Mesenteric fat pad (tissue), 1 donor: ENCODE measurements at places on chromosomes 16 and 17. TPM values are rescaled to one million over a fixed set of nuclear protein-coding genes. Genes with fewer than 3 reads are reported as not detected.

CLDN6 gene
- total RNA-seq, result not detected

GRB7 gene
- total RNA-seq, result 0.29 TPM

LAT gene
- total RNA-seq, result 4.1 TPM

TBC1D3L gene
- 5.5 TPM for total RNA-seq

HMOX2 gene
- 84.1 TPM for total RNA-seq

CBX2 gene
- total RNA-seq, result 2.9 TPM

RHBDF1 gene
- total RNA-seq, result 30.0 TPM

LHX1 gene
- total RNA-seq, result not detected

MYH8 gene
- total RNA-seq, result not detected

DNA sequence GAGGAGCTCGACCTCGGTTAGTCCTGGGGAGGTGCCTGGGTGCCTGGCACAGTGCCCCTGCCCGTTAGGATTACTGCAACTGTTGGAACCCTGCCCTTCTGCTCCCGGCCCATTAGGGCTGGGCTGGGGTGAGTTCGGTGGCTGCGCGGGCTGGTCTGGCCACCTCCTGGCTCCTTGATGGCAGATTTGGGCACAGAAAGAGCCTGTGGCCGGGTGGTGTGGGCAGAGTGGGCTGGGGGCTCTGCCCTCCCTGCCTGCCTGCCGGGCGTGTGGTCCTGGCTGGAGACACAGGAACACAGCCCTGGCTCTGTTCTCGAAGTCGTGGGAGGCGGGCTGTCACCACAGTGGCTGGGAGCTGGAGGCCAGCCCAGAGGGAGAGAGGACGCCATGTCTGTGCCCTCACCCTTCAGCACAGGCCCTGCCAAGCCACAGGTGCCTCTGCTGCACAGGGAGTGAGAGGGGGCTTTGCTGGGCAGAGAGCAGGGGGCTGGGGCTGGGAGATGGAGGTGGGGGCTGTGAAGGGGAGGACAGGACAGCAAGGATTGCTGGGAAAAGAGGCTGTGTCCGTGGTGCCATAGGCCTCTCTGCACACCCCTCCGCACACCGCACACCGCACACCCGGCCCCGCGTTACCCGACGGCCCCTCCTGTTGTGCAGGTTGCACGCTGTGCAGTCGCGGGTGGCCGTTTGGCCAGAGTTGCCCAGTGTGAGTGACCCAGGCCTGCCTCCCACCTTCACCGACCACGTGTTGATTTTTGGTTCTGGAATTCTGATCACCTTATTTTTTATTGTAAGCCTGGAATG lies 236.6 kb upstream of the GSE1 start:
- DNase-seq, result no peak

- DNase-seq, result no peak
Measured at GRCh38 chr17:43468691-43469139, 15.1 kb upstream of the DHX8 start.

DNA sequence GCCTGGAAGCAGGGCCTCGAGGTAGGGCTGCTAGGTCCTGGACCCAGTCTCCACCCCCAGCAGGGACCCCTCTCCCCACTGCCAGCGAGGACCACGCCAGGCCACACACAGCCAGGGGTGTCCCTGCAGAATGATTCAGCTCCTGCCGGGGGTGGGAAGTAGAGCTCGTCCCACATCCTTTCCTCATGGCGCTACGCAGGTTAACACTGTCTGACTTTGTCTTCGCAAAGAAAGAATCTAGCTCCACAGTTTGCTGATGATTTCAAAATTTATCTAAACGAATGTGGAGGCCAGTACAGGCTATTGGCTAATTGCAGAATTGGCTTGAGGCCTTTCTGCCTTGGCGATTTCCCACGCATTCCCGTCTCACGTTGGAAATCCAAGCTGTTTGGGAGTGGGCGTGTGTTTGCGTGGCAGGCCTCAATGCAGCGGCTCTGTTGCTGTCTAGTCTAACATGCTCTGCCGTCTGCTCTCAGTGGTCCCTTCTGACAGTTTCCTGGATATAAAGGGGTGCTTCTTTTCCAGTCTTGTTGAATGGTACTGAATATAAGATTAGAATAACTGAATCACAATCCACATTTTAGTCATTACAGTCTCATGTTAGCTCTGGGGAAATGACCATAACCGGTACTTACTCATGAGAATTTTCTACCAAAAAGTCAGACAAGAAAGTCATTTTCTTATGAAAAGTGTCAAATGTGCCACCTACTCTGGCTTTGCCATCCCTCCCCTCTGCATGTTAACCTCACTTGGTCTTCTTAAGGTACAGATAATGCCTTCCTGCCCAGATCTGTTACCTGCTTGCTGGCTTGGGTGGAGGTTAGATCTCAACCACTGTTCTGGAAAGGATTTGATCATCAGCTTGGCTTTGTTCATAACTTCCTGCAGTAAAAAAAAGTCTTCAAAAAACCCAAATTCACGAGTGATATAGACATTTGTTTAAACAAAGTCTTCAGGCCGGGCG lies 252.4 kb downstream of the NTN1 start:
- DNase-seq, result no peak

DNA sequence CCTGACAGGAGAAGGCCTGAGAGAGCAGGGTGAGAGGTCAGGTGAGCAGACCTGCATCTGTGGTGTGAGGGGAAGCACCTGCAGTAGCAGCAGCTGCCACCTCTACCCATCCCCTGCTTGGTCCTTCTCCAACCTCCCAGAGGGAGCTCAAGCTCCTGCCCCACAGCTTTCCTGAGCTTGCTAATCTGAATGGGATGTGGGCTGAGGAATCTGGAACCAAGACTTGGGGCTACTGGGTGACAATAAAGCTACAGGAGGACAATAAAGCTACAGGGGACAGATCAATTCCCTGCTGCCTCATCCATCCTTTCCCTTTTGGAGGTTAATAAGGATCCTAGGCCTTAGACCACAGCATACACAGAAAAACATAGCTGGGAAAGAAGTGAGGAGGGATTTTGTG lies 4.9 kb upstream of the TBX4 start:
- no peak for DNase-seq

DNA sequence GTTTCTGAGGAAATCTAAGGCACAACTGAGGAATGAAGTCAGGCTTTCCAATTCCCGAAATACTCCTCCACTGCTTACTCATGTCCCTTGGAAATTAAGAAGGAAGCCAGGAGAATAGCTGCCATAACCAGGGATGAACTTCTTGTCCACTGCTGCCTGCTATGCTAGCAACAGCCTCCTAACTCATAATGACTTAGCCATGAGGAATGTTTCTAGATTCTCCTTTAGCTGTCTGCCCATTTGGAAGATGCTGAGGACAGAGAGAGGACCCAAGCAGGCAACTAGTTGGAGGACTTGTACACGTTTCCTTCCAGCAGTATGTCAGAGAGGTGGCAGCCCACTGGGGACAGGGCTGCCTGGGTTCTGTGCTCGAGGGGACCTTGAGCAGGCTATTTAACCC lies 939 bp upstream of the CCL2 start:
- no peak for DNase-seq

DNA sequence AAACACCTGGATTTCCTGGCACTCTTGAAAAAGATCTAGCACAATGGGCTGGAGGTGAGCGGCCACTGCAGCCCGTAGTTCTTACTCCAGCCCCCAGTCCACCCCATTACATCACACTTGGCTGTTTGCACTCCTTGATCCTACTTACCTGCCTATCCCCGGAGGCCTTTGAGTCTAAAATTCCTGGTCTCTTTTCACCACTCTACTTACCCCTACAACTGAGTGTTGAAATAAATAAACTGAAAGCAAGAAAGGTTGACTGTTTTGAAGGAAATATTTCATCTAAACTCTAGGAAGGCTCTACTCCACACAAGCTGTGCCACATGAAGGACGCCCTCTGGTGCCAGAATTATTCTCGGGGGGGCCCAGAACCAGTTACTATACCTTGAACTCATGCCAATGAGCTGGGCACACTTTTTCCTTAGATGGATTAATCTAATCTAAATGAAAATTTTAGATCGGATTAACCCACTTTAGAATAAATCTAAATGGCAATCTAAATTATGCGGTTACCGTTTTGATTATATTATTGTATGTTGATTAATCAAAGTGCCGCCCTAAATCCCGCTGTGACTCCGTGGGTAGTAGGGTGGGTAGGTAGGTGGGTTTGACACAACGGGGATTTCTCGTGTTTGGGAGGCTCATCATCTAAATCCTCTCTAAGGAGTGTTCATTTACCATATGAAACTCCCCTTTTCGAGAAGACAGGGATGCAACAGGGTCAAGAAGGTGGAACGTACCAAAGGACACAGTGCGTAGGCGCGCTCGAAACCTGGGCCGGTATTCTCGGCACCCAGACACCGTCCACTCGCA lies 651 bp upstream of the EIF1 start:
- DNase-seq, result no peak

DNA sequence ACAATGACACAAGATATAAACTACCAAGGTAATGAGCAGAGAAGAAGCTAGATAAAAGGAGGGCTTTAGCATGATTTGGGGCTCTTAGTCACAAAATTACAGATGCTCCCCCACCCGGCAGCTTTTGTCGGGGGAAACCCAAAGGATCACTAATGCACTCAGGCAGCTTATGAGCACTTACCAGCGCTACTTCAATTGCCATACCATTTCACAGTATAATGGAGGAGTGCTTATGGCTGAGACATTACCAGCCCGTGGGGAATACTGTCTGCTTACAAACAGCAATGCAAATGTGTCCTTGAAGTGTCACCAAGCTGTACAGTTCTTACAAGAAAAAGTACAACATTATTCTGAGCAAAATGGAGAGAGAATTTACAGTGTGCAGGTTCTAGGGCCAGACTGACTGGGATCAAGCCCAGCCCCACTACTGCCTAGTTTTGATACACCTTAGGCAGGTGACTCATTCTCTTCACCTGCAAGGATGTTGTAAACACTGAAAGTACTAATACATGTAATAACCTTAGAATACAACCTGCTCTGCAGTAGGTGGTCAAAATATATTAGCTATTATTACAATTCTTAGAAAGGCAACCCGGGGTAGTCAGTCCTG lies 16.3 kb downstream of the ANKFY1 start:
- DNase-seq, result no peak

DNA sequence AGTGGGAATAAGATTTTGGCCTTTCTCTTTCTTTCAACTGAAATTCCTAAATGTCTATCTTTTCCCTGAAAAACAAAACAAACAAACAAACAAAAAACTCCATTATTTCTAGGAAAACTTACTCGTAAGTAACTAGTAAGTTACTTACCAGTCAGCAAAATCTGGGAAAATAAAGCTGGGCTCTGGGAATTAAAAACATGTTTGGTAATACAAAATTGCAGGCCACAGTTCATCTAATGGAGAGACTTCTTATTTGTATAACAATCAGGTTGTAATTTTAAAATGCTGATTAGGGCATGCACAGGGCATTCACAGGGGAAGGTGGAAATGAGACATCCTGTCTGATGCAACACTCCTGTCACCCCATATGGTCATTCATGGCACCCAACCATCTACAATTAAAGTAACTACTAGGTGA lies 3.8 kb upstream of the WIPI1 start:
- DNase-seq, result no peak

- no peak for DNase-seq
Measured at GRCh38 chr17:8123695-8124349, at the start of gene HES7. HES7 (minus strand) TSS chr17:8124106; CDS start chr17:8124084, 22 bp downstream.

DNA sequence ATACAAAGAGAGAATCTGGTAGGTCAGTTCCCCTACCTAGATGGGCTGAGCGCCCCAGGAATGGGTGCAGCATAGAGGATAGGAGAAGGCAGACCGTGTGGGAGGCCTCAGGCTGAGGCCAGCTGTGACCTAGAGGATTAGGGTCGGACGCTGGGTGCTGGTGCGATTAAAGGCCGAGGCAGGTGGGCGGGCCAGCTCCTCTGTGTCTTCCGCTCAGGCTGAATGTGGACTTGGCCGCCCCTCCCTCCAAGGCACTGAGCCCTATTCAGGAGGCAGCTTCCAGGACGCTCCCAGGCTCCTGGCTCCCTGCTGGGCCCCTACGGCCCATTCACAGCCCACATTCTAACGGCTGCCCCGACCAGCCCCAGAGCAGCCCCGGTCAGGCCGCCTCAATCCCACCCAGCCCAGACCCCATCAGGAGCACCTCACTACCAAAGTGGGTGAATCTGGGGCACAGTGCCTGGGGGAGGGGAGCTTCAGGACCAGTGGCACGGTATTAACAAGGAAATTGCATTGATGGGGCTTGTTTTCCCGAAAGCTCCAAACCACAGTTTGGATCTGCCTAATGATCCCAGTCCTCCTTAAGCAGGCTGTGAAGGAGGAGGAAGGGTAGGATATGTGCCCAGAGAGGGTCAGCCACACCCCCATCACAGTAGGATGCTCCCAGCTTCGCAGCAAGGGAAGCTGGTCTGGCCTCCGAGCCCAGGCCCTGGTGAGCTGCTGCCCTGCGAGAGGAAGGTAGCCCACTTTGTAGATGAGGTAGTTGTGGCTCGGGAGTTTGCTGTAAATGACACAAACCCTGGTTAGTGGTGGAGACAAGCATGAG lies 14.5 kb downstream of the RHBDL3 start:
- DNase-seq, result no peak

DNA sequence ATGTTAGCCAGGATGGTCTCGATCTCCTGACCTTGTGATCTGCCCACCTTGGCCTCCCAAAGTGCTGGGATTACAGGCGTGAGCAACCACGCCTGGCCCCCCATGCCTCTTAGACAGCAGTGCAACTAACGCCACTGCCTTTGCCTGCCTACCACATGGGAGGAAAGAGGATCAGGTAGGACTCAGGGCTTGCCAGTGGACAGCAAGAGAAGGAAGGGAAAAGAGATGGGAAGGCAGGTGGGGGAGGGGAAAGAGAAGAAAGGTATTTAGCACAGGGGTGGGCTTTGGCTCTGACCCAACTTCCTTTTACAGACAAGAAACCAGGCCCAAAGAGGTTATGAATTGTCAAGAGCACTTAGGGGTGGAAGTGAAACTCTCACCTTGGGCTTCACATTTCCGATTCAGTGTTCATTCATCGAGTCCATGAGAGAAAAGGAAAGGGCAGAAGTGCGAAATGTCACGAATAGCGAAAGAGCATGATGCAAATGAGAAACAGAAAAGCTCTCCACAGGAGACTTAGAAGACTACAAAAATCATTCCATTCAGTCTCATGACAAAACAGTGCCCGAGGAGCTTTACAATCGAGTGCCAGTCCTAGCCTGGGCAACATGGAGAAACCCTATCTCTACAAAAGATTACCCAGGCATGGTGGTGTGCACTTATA lies 36.4 kb downstream of the CDK5R1 start:
- no peak for DNase-seq

DNA sequence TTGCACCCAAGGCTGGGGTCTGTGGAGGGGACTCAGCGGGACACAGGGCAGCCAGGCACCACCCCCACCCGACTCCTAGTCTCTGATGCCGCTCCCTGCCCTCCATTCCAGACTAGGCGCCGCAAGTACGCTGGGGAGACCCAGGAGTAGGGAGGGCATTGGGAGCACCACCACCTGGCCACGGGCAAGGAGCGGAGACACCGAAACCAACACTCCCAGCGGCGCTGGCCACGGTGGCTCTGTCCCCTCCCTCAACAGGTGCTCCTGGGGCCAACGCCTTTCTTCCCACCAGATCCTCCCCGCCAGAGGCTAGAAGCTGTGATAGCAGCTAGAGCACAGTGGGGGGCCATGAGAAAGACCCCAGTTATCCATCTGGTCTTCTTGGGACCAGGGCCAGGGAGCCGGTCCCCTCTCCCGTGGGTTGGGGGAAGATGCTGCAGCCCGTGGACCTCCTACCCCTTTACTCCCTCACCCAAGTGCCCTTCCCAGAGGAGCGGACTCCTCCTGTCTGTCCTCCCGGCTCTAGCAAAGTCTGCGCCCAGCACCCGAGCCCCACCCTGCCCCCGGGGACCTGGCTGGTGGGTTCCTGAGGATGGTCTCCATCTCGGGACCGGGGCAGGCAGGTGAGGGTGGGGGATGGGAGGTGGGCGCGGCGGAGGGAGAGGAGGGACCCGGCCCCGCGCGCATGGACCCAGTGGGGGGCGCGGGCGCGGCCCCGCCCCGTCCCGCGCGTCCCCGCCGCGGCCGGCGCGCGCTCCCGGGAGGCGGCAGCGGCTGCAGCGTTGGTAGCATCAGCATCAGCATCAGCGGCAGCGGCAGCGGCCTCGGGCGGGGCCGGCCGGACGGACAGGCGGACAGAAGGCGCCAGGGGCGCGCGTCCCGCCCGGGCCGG lies at the start of gene SYNGR3:
Gene SYNGR3, plus strand, starts transcription at position 762 of the 892 bp plus-strand sequence. CDS start 133 bp downstream, outside the sequence.
- DNase-seq, result no peak
